Osteocyte (in vitro differentiated cells): ENCODE measurements at places on chromosomes 2 and 18.

GRCh38 chr2:8544171-8544785 lies 137.6 kb upstream of the ID2 start:
- no peak for DNase-seq

DNA sequence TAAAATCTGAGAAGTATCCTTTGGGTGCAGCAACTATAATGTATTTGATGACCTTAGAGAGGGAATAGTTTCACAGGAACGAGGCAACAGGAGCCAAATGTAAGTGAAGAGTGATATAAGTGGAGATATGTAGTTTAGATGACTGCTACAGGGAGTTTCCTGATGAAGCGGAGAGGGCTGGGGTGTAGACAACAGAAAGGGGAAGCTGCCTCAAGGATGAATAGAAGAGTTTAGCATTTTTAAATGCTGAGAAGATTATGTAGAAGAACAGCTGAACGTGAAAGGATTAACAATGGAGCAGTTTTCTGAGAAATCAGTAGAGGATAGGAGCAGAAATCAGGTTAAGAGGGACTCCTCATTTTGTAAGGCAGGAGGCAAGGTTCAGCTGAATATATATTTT lies 133.3 kb downstream of the LCLAT1 start:
- no peak for DNase-seq

DNA sequence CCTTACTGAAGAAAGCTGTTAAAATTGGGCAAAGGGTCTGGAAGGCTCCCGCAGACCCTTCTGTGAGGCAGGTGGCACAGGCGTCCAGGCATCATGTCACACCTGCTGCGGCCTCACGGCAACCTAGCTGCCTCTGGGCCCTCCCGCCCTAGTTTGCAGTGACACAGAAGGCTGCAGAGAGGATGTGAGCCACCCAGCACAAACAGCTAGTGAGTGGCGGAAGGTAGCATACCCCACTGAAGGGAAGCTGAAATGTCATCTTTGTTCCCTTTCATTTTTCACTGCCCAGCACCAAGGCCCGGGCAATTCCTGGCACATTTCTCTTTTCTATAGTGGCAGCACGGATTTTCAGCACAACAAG lies 53.8 kb downstream of the TRAPPC12 start:
- DNase-seq, result no peak

- DNase-seq, result no peak
Observed at GRCh38 chr2:166932032-166932431, 43.8 kb downstream of the XIRP2 start.

- no peak for DNase-seq
Observed at GRCh38 chr2:38626326-38627035, 23.8 kb upstream of the HNRNPLL start.

DNA sequence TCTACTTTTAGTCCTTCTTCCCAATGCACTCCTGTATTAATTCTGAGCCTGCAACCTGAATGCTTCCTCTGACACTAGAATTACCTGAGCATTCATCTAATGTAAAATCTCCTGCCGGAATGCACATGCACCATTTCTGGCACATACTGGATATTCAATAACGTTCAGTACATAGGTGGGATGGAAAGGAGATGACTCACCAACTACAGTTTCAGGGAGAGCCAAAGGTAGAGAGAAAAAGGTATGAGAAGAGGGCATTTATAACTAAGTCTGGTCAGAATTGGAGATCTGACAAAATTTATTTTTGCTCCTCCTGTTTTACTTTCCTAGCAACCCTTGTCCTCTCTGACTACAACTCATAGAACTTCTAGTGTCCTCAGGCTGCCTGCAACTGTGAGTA lies 1954.1 kb upstream of the CELF4 start:
- no peak for DNase-seq

DNA sequence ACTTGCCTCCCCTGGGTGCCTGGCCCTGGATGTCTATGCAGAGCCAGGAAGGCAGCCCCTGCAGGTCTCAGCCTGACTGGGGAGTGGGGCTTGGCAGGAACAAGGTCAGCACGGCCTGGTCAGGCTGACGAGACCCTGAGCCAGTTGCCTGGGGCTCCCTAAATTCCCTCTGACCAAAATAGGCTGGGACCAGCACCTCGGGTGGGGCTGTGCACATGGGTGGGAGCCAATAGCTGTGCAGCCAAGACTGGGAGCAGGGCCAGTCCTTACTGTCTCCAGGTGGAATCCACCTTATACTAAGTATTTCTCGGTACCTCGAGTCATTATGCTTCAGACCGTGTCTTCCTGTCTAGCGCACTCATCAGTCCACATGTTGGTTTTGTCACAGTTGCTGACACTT lies 11.4 kb upstream of the IL1R2 start:
- no peak for DNase-seq

- no peak for DNase-seq
Observed at GRCh38 chr2:105873281-105873680, 128.6 kb downstream of the NCK2 start.

GRCh38 chr18:9700261-9700796 lies 7.8 kb upstream of the RAB31 start:
- no peak for DNase-seq

- no peak for DNase-seq
Observed at GRCh38 chr2:68330691-68331090, 10.9 kb upstream of the CNRIP1 start.

DNA sequence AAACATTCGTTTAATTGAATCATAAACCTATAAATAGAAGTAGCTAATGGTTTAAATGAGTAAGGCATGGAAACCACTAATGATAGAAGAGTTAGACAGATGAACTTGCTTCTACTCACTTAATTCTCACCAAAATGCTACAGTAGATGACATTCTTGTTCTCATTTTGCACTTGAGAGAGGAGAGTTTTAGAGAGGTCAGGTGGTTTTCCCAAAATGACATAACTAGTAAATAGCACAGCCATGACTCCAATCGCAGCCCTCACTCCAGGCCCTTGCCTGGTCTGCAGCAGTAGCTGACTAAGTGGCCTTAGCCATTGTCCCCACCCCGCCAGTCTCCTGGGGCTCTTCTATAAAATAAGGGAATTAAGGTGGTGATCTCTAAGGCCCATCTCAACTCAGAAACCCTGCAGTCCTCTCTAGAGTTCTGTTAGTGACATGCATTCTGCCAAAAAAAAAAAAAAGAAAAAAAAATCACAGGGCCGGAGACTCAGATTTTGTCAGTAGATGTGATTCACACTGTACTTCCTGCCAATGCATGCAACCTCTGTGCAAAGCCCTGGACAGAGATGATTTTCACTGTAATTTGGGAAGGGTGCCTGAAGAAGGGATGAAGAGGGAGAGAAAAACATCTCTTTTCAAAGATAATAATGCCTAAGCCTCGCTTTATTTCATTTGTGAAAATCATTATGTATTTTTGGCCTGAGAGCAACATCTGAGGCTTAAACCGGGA lies 221.8 kb downstream of the ANAPC1 start:
- peak; percentile 46 for DNase-seq

GRCh38 chr2:883260-883802 lies 67.3 kb upstream of the SNTG2 start:
- DNase-seq, result peak; percentile 73

- no peak for DNase-seq
Observed at GRCh38 chr2:235601960-235602704, 108.3 kb downstream of the AGAP1 start.

DNA sequence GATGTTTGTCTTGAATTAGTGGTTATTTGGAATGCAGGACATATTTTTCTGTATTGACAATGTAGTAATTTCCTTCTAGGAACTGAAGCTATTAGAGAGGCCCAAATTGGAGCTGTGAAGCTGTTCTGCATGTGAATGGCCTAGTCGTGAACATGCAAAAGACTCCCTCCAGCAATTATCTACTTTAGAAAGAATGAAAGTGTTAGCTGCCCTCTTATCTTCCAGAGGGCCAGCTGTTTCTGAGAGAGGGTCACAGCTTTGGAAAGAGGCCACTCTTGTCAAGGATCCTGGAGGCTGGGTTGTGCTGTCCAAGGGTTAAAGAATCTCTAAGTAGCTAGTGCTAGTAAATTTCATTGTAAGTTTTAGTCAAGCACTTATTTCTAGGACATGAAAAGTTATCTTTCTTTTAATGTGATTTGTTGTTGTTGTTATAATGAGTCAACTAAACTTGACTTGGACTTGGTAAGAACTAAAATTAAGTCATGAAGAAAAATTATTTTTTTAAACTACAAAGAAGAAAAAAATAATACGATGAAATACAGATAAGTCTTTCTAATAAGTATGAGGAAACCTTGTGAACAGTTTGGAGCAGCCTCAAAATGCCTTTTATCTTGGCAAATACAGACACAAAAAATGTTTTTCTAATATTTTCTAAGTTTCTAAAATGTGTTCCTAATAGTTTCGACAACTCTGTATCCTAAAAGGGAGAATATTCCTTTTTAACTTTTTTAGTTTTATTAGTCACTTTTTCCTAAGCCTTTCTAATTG lies 36.8 kb downstream of the DPP4 start:
- no peak for DNase-seq

DNA sequence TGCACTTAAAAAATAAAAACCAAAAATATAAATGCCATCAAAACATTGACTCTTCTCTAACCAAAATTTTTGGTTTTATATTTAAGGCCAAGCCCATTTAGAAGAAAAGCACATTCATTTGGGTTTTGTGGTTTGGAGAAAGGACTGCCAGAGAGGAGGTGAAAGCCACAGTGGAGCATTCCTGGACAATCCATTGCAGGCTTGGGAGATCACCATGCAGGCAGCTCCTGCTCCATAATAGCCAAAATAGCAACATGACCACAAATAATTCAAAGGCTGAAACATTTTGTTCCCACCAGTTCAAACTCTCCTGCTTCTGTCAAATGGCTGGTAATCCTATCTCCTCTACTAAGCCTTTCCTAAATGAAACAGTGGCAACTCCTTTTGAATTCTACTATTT lies 73.5 kb downstream of the GALNT3 start:
- DNase-seq, result no peak

- no peak for DNase-seq
Observed at GRCh38 chr2:227191367-227191766, 26.9 kb downstream of the COL4A3 start.

DNA sequence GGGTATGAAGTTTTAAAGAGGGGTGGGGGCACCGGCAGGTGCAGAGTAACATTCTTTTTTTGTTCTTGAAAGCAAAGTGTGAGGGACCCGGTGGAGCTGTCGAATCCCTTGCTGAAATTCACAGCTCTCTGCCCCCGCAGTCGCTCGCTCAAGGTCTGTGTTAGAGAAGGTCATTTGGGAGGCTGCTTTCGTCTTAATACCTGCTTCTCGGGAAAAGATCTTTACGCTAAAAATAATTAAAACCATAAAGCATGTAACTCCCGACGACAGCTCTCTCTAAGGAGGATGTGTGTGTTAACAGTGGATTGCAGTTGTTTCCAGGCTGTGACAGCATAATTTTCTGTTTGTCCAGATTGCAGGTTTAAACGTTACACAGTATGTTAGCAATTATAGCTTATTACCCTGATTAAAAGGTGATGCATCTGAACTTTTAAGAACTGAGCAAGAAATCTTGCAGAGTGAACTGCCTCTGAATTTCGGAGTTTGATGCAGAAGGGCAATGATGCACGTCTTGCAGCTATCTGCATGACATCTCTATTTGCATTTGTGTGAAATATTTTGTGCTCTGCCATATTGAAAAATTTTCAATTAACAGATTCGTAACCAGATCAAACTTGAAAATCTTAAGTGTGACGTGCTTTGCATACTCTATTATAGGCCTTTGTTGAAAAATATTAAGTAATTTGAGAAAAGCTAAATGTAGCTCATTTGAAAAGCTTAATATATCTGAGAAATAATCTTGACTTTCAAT lies 954 bp downstream of the RAPGEF4 start:
- DNase-seq, result no peak

GRCh38 chr2:156466739-156467405 lies 30.7 kb downstream of the GPD2 start:
- DNase-seq, result no peak

GRCh38 chr2:65955259-65955658 lies 479.7 kb upstream of the MEIS1 start:
- DNase-seq, result no peak

DNA sequence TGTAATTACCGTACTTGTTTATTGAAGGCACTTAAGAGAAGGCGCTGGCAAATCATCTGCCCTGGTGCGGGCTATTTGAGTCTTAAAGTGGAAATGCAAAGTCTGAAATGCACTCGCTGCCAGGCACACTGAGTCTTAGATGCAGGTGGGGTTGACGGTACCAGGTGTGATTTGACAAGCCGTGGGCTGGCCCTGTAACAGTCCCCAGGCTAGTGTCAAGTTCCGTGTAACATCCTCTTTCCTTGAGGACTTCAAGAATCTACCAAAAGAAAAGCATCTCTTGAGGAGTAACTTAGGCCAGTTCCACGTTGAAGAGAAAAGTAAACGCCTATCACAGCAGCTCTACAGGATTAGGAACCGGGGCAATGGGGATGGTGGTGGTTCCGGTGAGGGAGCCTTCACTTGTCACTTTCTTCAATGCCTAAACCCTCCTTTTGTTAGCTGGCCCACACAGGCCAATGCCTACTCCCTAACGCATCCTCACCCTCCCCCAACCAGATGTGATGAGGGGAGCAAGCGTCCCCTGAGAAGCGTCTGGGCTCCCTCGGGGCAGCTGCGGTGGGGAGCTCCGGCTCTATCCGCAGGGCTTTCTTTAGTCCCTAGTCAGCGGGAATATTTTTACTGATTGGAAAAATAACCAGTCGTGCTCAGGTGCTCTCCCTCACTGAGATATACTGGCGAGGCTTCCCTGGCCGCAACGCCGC lies 1.5 kb upstream of the UGP2 start:
- no peak for DNase-seq

DNA sequence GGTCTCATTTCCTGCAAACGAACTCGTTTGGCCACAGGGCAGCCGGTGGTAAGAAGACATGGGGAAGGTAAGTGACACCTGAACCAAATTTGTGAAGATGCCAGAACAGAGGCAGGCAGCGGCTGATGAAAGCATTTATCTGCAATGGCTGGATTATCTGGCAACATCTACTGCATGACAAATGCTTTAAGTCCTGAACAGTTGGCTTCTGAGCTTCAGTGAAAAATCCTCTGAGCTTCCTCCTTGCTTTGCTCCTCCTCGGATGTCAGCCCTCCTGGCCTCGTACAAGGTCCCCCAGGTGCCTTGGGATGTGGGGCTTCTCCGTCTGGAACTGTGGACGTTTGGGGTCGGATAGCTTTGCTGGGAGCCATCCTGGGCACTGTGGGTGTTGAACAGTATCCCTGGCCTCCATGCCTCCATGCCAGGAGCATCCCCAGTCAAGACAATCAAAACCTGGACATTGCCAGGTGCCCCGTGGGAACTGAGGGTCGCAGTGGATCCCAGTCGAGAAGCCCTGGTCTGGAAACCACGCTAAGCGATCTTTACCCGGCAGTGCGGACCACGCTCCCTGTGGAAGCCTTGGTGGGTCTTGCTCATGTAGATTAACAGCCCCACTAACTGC lies 49.3 kb downstream of the KCNG2 start:
- no peak for DNase-seq

DNA sequence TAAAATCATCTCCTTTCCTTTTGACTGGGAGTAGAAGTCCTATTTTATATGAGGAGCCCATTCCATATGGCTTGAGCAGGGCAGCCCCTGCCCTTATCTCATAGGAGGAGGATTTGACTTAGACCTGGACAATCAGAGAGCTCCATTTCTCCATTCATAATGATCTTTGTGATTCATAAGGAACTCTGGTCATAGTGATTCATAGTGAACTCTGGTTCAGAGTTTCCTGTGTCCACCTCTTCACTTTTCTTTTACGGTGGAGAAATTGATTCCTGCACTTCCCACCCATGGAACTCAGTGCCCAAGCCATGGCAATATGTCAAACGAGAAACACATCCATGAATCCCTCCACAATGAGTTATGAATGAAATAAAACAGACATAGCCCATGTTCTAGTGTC lies 12.8 kb upstream of the MYO3B start:
- DNase-seq, result no peak

- DNase-seq, result no peak
Observed at GRCh38 chr2:68436270-68436669, 30.8 kb downstream of the FBXO48 start.
